ENCODE measurements at places on chromosomes 6 and 20.
A peak's percentile ranks its signal among the peaks of the same experiment; 100 is the strongest.

- no peak for DNase-seq
Observed at GRCh38 chr6:132392270-132392646, 9.0 kb downstream of the MOXD1 start.

DNA sequence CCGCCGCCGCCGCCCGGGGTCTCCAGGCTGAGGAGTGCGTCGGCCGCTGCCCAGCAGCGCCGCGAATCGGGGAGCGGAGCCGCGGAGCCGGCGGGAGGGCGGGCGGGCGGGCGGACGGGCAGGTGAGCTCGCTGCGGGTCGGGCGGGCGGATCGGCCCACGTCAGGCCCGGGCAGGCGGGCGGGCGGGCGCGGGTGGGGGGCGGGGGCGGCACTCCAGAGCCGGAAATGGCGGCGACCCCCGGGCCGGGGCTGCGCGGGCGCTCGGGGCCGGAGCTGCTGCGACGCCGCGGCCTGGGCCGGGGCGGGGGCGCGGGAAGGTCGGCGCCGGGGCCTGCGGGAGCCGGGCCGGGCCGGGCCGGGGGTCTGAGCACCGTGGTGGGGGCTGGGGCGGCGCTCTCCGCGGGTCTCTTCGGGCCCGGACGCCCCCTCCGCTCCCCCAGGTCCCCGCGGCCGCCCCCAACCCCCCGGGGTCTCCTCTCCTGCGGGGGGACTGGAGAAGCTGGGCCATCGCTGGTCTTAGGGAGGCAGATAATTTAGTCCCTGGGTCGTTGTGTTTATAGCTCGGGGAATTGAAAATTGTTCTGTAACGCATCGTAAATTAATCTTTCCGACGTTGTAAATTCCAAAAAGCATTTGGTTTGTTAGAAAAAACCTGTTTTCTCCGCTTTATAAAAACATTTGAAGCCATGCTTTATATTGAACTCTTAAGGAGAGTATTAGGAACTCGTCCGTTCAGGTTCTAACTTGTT, 451 bp downstream of the DNAJC5 start:
- no peak for DNase-seq

GRCh38 chr20:47368301-47368700, 11.8 kb upstream of the ZMYND8 start:
- no peak for DNase-seq

DNA sequence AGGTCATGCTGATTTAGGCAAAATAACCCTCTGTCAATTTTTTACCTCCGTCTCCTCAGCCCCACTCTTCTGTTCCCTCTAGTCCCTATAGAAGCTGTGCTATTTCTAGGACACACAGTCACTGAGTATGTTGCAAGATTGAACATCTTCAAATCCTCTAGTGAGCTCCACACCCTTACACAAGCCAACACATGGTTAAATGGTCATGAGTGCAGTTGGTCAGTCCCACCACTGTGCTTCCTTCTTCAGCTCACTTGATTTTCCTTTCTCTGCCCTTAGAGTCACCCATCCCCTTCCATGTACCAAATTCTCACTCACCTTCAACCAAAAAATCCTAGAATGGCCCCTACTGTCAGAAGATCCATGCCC, 48.2 kb upstream of the F13A1 start:
- DNase-seq: no peak

- DNase-seq: no peak
Observed at GRCh38 chr6:32436995-32437836, 2.5 kb upstream of the HLA-DRA start.

- DNase-seq: no peak
Observed at GRCh38 chr6:104608101-104608500, 251.6 kb downstream of the HACE1 start.

DNA sequence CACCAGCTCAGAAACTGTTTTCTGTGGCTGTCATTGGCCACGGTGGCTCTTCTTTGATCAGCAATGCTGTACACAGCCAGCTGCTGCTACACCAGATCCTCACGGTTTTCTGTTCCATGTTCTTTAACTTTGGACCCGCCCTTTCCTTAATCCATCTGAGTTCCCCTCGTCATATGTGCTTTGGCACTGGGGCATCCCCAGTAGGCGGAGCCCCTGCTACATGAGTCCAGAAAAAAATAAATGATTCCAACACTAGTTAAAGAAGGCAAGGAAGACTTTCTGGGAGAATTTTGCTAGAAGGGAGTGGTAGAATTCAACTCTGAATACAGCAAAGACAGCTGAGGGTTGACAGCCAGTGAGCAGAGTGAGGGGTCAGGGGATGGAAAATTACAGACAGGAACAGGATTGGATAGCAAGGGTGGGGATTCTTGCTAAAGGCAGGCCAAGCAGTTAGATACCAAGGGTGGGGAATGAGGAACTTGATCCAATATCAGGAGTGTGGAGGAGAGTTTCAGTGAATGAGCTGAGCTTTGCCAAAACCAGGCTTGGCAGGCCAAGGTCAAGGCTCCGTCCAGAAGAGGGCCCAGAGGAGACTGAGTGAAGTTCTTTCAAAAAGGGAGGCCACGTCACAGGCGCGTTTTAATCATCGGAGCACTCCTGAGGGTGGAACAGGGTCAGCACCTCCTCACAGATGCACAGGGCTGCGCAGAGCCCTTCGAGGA, 391.8 kb downstream of the CDH4 start:
- no peak for DNase-seq

GRCh38 chr20:1619861-1620444, at the start of gene SIRPB1:
TSS of gene SIRPB1 (minus strand) at chr20:1620009. CDS start at chr20:1619944, 65 bp downstream.
- no peak for DNase-seq

- no peak for DNase-seq
Observed at GRCh38 chr6:3722785-3723184, 28.7 kb downstream of the PXDC1 start.

- DNase-seq: no peak
Observed at GRCh38 chr6:126064257-126064747, 78.0 kb downstream of the TRMT11 start.

DNA sequence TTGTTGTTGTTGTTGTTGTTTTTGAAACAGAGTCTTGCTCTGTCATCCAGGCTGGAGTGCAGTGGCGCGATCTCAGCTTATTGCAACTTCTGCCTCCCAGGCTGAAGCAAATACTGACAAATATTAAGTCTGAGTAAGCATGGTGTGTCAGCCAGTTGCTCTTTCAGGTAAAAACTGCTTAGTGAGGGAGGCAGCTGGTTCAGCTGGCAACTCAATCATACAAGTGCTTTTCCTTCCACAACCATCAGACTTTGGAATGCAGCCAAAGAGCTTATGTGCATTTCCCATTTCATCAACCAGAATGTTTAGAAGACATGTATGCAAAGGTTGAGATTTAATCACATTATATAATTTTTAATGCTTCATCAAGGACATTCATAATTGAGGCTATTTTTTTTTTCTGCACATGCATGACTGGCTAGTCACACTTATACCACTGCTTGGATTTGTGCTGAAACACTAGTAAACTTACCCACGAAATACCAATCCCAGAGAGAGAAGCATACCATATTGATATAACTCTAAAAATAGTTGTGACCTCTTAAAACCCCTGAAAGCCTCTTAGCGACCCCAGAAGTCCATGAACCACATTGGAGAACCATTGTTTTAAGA, 56.0 kb downstream of the CLIC5 start:
- DNase-seq: peak; percentile 61

- no peak for DNase-seq
Observed at GRCh38 chr6:117974914-117975627, 68.0 kb downstream of the SLC35F1 start.

- no peak for DNase-seq
Observed at GRCh38 chr6:40563111-40563510, 24.1 kb downstream of the LRFN2 start.

- no peak for DNase-seq
Observed at GRCh38 chr6:41335943-41336342, 535 bp downstream of the NCR2 start.

GRCh38 chr6:146912730-146913685, 291.2 kb upstream of the STXBP5 start:
- no peak for DNase-seq

DNA sequence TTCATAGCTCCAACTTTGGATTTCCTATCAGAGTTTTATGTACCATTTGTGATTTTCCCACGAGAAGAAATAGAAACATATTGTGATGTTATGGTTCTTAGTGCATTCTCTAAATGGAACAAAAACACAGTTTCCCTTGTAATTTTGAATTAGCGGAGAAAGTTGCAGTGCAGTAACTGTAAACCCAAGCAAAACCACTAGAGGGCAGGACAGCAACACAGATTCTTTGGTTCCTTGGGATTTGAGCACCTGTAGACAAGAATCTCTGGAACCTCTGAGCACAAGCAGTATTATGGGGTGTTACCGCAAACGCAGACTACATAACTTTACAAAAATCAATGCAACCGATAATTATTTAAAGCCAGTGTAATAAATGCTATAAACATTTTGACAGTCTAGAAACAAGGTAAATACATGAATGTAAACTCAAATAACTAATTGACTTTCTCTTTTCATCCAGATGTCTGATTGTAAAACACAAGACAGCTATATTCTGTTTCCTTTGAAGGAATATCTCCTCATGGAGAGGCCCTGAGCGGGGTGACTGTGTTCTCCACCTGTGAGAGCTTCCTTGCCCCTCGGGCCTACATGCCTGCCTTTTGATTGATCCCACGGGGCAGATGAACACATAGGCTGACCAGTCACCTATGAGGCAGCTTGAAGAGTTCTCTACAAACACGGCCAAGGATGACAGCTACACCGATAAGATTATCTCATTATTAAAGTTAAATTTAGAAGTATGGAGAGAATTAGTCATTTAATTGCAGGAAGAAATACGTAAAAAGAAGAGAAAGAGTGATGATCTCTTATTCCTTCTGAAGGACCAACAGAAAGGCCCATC, 67.5 kb upstream of the COL21A1 start:
- peak; percentile 37 for DNase-seq

DNA sequence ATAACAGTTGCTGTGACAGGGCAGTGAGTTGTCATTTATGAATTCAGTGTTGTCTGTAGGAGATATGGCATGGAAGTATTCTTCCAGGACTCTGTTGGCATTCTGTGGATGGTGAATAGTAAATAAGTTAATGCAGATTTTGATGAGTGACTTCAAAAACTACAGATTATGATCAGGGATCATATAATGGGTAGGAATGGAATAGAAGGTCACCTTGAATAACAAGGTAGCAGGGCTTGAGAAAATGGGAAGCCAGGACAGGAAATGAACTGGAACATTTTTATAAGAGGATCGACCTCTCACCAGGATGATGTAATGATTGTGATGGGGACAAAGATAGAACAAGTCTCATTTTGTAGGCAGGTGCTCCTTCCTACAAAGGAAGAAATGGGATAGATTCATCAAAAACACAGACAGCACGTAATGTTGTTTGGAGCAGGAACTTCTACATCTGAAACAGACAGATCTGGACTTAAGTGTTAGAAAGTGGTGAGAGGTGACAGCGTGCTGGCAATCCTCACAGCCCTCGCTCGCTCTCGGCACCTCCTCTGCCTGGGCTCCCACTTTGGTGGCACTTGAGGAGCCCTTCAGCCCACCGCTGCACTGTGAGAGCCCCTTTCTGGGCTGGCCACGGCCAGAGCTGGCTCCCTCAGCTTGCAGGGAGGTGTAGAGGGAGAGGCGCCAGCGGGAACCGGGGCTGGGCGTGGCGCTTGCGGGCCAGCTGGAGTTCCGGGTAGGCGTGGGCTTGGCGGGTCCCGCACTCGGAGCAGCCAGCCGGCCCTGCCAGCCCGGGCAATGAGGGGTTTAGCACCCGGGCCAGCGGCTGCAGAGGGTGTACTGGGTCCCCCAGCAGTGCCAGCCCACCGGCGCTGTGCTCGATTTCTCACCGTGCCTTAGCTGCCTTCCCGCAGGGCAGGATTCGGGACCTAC, 30.8 kb upstream of the SSR1 start:
- peak; percentile 57 for DNase-seq

- no peak for DNase-seq
Observed at GRCh38 chr6:119312875-119313338, 36.7 kb downstream of the MAN1A1 start.

DNA sequence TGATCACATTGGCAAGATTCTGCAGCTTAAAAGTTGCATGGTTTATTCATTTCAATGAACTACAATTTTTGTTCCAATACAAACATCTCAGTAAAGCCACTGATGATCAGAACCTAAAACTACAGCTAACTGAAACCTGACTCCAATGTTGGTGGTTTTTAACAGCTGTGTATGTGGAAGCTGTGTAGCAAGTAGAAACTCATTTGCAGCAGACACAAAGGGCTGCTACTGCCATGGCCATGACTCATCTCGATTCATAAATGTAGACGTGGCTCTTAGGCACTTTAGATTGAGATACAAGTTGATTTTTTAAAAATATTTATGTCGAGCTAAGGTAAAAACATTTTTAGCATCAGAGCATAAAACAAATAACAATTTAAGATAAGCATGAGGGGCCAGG, 19.5 kb upstream of the MAP3K4 start:
- DNase-seq: no peak

GRCh38 chr20:9262653-9263194, 193.8 kb downstream of the PLCB4 start:
- no peak for DNase-seq

DNA sequence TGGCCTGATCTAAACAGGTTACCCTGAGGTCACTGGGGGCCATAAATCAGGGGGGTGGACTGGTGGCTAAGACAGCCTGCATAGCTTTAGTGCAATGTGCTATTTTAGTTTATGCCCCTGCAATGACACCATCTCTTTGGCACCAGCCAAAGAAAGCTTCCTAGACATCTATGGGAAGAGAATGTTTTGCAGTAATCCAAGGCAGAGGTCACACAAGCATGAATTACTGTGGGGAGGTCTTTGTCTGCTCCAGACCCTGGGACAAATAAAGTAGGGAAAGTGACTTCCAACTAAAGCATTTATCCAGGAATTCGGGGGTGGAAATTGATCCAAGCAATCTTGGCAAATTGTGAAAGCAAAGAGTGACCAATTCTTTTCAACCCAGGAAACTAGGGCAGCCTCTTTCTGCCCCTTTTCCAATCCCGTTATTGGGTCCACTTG, 5.3 kb downstream of the RIPOR2 start:
- no peak for DNase-seq

DNA sequence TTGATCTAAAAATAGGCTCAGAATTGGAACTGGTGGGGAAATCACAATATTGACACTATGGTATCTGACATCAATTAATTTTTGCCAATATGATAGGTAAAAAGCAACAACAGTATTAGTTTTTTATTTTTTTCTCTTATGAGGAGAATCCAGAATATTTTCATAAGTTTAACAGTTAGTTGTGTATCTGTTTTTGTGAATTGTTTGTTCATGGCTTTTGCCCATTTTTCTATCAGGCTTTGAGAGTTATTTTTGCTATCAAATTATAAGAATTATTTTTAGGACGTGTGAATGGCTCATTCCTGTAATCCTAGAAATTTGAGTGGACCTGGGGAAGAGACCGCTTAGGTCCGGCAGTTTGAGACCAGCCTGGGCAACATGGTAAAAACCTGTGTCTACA, 608.6 kb upstream of the ADGRB3 start:
- DNase-seq: no peak

- no peak for DNase-seq
Observed at GRCh38 chr20:48406498-48406897, 421.3 kb downstream of the PREX1 start.

GRCh38 chr6:36615018-36615761, 21.0 kb downstream of the SRSF3 start:
- DNase-seq: no peak

GRCh38 chr20:53547664-53548239, 45.9 kb downstream of the ZNF217 start:
- DNase-seq: peak; percentile 63
